ENCODE measurements at places on chromosomes 11 and 22.

- DNase-seq, result no peak
Measured at GRCh38 chr22:27489178-27489675, 312.3 kb downstream of the MN1 start.

DNA sequence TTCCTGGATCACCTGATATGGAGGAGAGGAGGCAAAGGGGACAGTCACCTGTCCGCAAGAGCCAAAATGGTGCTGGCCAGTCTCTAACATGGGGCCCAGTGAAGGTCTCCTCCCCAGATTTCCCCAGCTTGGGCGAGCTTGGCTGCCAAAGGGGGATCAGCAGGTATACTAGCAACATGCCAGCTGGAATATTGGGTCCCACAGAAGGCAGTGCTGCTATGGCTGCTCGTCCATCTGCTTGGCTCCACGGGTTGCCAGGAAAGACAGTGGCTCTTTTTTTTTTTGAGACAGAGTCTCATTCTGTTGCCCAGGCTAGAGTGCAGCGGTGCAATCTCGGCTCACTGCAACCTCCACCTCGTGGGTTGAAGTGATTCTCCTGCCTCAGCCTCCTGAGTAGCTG is 12.7 kb upstream of the KAT5 start:
- DNase-seq, result no peak

DNA sequence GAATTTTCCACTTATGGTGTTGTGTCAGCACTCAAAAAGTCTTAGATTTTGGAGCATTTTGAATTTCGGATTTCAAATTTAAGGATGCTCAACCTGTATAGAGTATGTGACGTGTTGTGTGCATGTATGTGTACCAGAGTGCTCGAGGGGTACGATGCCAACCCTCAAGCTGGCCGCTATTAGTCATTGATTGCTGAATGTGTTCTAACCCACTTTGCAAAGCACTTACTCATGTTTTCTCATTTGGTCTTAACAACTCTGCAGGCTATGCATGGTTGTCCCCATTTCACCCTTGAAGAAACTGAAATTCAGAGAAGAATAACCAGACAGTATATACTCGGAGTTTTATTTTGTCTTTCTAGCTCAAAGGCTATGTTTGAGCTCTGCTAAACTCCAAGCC is 196.4 kb upstream of the TENM4 start:
- no peak for DNase-seq

GRCh38 chr11:17780668-17781067 is 46.1 kb downstream of the KCNC1 start:
- DNase-seq, result no peak

- no peak for DNase-seq
Measured at GRCh38 chr11:131584785-131585592, 214.6 kb downstream of the NTM start.

- DNase-seq, result no peak
Measured at GRCh38 chr22:20559174-20559760, 51.9 kb downstream of the MED15 start.

- no peak for DNase-seq
Measured at GRCh38 chr11:8732324-8732670, 49.7 kb downstream of the RPL27A start.

DNA sequence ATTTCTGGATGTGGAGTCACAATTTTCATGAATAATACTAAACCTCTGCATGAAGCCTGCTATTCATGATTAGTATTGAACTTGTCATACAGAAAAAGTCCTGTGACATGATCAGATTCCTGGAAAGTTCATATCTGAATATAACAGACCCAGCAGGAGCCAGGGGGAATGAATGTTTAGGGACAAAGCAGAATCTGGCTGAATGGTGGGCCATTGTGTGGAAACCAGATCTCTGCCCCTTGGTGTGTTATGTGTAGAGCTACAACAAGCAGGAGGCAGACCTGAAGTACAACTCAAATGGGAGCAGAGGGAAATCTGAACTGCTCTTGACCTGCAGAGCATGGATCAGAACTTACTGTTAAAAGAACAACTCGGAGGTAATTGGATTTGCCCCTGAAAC is 30.3 kb downstream of the KREMEN1 start:
- no peak for DNase-seq

DNA sequence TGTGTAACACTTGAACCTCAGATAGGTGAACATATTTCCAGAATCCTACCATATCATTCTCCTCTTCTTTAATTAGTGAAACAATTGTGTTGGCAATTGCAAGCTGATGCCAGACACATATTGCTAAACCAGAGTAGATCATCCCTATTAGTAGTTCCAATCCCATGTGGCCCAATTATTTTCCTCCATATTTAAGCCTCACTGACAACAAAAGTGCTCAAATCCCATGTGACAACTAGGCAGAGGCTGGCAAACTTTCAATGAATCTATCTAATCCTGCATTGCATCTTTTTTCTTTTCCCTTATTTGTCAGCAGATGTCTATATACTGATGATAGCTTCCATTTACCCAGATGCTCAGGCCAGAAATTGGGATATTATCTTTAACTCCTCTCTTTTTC is 90.4 kb downstream of the GRIA4 start:
- no peak for DNase-seq

DNA sequence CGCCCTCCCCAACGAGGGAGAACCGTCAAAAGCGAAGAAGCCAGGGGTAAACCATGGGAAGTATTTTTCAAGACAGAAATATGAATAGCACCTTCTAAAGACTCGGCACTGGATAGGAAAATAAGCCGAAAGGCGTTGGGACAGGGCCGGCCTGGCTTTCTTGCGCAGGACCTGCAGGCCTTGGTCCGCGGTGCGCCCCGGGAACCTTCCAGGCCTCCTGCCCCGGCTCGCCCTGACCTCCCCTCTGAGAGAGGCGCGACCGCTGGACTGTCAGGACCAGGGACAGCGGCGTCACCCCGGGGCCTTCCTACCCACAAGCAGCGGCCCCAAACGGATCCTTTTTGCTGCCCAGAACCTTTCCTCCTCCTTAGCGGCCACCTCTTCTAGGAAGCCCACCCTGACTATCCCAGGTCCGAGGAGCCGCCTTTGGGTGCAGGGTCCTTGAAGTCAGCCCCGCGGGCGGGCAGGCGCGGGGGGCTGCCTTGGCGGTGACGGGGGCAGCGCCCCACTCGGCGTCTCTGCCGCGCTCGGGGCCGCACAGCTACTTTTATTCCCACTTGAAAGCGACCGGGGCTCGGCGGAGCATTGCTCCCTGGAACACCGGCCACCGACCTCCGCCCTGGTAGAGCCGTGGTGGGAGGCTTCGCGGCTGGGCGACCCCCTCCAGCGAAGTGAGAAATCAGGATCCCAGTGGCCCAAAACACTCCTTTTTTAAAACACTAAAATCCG is 650 bp upstream of the MAPK11 start:
- DNase-seq, result peak; percentile 59

- no peak for DNase-seq
Measured at GRCh38 chr11:71568704-71569349, 3.5 kb downstream of the KRTAP5-10 start.

DNA sequence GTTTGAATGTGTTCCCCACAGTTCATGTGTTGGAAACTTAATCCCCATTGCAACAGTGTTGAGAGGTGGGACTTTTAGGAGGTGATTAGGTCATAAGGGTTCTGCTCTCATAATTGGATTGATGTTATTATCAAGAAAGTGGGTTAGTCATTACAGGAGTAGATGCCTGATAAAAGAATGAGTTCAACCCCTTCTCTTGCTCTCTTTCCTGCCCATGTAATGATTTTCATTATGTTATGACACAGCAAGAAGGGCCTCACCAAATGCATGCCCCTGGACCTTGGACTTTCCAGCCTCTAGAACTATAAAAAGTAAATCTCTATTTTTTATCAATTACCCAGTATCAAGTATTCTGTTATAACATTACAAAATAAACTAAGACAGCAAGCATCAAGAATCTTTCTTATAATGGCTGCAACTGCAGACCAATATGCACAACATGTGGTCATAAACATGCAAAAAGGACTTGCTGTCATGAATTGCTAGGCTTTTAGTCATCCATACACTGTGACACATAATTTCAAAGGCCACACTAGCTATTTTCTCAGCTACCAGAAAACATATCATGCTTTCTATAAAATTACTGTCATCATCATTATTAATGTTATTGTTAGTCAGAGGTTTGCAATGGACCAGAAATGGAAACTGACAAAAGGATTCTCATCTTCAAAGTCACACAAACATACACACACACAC is 99.9 kb upstream of the GUCY1A2 start:
- no peak for DNase-seq

DNA sequence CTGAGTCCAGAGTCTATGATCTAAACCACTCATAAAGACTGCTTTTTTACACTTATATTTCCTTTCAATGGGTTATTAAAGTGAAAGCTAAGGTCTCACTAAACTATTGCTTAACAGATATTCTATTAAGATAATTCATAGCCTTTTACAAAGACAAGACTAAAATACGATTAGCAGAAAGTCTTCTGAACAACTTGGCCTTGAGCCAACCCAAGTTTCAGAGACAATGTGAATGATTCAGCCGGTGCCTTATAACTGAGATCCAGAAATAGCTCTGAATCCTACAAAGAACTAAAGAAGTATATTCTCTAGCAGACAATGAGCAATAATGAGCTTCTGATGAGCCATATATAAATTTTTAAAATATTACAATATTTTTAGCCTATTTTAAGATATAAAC is 41.5 kb upstream of the CARD18 start:
- no peak for DNase-seq

GRCh38 chr11:24238771-24239645 is 257.8 kb upstream of the LUZP2 start:
- no peak for DNase-seq

DNA sequence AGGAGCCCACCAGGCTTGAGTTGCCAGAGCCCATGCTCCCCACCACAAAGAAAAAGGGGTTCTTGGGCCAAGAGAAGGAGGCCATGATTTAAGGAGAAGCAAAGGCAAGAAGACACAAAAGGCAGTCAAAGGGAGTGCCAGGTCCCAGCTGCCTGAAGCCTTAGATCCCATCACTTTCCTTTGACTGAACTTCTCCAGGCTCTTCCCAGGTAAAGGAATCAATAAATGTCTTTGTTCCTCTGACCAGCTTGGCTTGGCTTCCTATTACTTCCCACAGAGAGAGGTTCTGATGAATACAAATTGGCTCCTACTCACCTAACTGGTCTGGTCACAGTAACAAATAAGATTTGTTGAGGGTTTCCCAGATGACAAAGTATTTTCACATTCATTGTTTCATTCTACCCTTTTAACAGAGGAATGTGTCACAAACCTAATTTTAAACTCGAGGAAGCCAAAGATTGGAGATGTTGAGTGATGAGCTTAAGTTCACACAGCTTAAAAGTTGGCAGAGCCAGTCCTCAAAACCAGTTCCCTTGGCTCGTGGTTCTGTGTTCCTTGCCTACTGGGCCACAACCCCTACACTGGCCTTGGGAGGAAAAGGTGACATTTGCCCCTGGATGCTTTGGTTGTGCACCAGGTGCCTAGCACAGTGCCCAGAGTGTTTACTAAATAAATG is 96.4 kb upstream of the SESN3 start:
- DNase-seq, result no peak

GRCh38 chr22:41070665-41071331 is 21.6 kb upstream of the EP300 start:
- no peak for DNase-seq

DNA sequence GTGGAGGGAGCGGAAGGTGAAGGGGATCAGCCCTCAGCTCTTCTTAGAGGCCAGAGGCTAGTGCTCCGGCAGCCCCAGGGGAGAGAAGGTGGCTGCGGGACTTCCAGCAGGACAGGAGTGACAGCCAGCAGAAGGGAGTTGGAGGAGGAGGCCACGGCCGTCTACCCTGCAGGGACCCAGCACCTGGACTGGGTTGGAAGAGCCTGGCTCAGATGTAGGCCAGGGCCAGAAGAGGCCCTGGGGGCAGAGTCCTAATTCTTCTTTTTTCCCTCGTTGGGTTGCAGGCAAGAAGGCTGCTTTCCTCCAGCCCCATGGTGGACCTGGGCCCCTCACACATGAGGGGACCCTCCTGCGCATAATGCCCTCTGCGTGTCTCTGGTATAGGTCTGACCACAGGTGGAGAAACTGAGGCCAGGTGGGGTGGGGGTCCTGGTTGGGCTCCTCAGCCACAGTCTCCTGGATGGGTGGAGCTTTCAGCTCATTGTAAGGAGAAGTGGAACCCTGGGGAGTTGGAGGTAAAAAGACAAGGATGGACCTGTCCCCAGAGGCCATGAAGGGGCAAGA is 2.3 kb upstream of the MCAM start:
- DNase-seq, result no peak

DNA sequence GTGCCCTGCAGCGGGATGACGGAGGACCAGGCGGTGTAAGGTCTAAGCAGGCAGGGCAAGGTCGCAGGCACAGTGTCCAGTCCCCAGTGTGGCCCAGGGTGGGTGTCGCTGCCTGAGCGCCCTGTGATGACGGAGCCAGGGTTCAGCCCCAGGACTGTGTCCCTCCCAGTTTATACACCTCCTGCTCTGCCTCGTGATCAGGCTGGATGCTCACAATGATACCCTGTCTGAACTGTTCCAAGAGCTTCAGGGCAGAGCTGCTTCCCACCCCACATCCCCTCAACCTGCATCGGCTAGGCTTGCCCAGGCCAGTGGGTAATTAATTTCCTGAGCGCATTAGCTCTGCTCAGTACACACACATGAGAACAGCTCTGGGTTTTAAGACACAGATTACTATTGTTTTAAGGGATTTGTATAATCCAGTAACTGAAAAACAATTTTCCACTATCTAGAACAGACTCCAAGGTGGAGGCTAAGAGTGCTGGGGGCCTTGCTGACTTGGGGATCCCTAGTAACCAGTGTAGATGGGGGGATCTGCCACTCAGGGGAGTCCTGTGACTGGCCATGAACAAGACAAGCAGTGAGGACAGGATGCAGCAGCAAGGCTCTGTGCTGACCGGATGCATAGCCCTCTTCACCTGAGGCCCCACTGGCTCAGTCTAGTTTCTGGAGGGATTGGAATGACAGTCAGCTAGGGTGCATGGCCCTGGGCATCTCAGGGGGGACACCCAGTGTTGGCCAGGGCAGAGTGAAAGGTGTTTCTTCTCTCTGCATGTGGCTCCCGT is 34.1 kb downstream of the GNAZ start:
- DNase-seq, result no peak

GRCh38 chr11:129699711-129700304 is 115.8 kb upstream of the TMEM45B start:
- DNase-seq, result no peak

DNA sequence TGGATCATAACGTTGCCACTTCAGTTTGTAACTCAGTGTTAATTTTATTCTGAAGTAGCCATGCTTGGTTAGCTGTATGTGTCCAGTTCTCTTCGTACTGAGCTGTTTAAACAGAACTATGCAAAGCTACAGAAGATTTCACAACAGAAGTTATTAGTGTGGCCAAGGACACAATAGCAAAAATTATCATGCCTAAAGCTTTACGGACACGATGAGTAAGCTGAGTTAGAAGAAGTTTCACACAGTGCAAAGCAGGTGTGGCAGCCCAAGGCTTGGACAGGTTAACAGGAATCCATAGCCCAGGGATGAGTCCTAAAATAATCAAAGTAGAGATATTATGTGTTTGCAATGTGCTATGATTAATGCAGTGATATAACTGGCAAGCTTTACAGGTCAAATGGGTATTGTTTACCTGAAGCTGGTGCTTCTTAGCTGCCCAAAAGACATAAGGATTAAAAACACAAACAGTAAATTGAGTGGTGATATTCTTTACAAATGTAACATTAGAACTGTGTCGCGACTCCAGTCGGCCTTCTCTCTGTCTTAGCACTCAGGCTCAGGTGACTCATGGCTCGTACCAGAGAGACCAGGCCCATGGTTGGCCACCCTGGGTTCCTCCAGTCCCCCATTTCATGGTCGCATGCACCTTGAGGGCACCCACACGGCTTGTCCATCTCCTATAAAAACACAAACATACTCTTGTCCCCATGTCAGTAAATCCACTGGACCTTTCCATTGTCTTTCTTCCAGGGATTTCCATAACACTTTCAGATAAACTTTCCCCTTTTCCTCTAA is 35.5 kb upstream of the NCAM1 start:
- no peak for DNase-seq
